A673 (cell line): ENCODE measurements at places on chromosomes 5 and 9.

GRCh38 chr9:20226345-20226744 lies 396.0 kb downstream of the MLLT3 start:
- DNase-seq: no peak

DNA sequence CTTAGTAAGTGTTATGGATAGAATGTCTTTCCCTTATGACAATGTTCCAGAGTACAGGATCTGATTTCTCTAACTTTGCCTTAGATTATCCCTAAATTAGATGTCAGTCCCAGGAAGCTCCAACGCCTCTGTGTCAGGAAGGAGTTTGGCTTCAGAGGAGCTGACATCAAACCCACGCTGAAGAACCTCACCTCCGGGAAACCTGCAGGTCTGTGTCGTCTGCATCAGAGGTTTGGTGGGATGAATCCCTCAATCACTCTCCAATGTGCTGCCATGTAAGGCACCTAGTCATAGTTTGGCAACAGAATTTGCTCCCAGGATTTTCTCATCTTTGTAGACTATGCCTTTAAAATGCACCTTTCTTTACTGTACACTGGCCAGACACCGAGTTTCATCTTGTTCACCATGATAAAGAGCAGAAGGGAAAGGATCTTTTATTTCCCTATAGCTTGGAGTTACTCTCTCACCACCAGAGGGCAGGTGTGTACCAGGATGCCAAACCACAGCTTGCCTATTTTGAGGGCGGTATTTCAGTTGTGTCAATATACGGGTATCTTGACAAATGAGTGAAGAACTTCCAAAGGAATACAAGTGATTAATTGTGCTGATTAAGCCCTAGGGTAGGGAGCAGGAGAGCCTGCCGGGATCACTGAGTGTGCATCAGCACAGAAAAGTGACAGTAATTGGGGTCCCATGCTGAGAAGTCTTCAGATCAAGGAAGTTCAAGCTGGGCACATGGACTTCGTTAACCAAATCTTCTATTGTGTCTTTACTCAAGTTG lies 23.4 kb downstream of the MINAR2 start:
- DNase-seq: peak; percentile 89

- no peak for DNase-seq
Observed at GRCh38 chr5:1836176-1836890, 35.1 kb downstream of the NDUFS6 start.

DNA sequence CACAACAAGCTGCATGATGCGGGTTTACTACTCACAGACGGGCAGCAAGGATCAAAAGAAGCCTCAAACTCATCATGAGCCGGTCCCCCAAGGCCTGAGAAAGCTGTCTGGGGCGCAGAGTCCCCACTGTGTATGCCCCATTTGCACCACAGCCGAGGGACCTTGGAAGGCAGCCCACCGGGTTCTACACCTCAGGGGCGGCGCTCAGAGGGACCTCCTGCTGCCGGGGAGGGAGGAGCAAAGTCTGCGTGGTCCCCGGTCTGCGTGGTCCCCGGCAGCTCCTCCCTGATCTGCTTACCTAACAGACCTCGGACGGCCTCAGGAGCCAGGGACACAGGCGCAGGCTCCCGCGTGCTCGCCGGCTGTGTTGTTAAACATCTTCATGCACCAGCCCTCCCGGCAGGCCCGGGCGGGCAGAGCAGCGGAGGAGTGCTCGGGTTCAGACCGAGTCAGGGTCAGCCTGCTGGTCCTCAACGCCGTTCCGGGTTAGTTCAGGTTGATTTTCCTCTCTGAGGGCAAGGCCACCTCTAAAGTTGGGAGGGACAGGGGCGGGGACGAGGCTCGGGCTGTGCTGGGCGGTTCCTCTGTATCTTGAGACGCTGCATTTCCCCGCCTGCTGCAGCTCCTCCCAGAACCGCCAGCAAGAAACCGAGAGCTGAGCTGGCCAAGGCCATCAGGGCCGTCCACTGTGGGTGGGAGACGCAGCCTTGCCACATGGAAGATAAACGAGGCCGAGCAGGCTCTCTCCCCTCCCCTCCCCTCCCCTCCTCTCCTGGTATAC lies 74.6 kb downstream of the MRPL36 start:
- DNase-seq: no peak

DNA sequence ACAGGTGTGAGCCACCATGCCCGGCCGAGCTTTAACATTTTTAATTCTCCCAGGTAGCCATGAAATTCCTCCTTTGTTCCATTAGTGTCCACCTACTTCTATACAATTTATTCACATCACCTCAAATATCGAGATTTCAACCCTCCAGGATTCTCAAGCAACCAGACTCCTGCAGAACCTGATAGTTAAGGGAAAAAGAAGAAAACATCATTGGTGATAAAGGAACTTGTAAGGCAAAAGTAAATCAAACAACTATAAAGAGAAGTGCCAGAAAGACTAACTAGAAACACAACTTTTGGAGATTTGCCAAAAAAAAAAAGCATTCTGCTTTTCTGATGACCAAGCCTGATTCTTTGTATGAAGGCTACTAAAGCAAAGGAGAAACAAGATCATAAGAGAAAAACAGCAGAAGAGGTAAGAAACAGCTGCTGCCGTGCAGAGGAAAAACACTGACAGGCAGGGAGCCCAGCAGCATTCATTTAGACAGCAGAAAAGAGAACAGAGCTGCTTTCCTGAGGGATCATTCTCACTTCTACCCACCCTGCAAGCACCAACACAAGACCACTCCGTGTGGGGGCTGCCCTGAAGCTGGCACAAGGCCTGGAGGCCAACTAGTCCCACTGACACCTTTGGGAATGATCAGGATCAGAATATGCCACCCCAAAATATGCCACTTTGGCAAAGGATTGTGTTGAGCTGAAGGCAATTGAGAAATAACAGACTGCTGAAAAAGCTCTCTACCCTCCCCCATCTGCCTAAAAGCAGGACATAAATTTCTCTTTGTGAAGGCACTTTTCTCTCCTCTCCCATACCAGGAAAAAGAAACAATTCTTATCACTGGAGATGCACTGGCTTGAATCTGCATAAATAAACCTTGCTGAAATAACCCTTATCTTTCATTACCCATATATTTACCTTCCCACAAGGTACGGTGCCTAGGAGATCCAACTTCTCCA lies 75.1 kb downstream of the ALDH7A1 start:
- DNase-seq: no peak

DNA sequence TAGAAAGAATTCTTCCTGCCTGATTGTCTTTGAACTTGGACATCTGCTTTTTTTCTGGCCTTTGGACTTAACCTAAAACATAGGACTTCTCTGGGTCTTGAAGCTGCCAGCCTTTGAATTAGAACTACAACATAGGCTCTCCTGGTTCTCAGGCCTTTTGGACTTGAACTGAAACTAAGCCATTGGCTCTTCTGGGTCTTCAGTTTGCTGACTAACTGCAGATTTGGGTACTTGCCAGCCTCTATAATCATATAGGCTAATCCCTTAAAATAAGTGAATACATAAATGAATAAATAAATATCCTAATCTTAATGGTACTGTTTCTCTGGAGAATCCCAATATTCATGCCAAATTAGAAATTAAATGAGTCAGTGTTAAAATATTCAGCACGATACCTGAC lies 473.4 kb upstream of the PAPPA start:
- peak; percentile 39 for DNase-seq

GRCh38 chr5:173682313-173682712 lies 65.9 kb upstream of the BOD1 start:
- DNase-seq: no peak

DNA sequence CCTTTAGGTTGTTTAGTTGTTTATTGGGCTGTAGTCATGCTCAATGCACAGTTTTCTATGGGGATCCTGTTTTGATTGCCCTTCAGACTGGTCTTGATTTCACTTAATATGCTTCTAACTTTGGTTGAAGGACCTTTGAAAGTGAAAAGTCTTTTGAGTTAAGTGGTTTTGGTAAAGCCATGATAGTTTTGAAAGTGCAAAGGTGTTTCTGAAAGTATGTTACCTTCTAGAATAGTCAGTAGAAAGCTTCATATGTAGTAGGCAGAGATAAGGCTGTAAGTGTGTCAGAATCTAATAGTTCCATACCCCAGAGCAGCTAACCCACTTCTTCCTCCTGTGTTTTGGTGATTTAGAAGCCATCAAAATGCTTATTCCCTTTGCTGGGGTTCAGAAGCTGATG lies 46.1 kb downstream of the RASGRF2 start:
- DNase-seq: no peak

DNA sequence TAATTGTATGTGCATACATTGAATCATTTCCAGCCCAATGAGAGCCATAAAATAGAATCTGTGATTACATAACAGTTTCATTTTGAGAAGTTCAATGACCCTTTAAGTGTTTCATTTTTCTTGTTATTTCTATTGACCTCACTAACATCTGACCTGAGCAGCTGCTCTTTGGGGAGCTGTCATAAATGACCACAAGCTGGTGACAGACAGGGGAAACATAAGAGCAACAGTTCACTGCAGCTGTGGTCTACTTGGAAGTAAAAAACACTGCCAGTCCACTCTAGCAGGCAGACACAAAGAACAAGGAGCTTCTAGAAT lies 265.4 kb downstream of the DTWD2 start:
- no peak for DNase-seq

GRCh38 chr9:76688471-76689238 lies 75.6 kb upstream of the PCA3 start:
- DNase-seq: no peak

- no peak for DNase-seq
Observed at GRCh38 chr9:68619072-68619471, 78.4 kb upstream of the TMEM252 start.

DNA sequence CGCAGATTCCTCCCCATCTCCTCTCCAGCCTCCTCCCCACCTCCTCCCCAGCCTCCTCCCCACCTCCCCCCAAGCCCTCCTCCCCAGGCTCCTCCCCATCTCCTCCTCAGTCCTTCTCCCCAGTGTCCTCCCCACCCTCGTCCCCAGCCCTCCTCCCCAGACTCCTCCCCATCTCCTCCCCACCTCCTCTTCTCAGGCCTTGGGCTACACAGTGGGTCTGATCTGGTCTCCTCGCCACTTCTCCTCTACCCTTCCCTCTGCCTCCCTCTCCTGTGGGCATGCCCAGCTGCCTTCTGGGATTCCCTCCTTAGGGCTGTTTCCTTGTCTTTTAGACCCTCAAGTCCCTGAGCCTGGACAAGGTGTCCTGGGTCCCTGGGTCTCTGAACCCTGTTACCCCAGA lies 28.3 kb downstream of the CXXC5 start:
- no peak for DNase-seq

DNA sequence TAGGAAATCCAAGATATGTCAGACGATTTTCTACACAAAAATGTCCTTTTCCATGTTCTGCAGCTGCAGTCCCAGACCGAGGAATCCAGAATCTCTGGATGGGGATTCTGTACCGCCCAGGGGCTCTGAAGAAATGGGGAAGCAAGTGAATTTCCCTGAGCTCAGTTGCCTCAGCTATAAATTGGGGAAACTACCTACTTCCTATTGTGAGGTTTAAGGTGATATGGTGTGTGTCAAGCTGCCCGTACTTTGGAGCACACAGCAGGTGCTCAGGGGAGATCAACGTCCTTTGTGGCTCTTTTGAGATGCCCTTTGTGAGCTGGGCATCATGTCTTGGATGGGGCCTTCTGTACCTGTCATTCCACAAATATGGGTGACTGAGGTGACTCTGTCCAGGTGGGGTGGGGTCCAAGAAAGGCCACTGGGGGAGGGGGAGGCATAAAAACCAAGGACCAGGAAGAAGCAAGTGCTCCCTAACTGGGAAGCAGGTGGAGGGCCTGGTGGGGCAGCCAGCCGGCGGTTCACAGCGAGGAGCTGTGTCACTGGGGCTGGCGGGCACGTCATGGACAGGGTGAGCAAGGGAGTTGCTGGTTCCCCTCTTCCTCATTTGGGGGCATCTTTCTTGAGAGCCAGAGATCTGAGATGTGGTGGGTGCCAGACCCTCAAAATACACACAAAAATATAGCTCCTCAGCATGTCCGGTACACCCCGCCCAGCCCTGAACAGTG lies 116.0 kb downstream of the CRB2 start:
- no peak for DNase-seq

DNA sequence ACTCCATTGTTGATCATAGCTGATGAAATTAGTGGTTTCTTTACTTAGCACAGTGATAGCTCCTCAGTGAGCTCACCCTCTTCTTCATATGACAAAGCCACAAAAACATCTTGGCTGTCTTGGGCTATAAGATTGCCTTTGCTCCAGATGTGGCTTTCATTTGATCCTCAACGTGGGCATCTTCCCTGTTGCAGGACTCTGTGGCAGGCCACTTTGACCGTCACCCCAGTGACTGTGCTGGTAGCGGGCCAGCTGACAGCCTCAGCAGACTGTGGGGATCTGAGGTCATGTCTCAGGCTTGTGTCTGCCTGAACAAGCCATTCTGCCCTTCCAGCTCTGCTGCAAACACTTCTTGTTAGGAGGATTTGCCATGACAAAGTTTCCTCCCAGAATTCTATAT lies 422.2 kb downstream of the NR2F1-AS1 start:
- no peak for DNase-seq

- no peak for DNase-seq
Observed at GRCh38 chr5:132199116-132199680, 28.5 kb downstream of the P4HA2 start.

- DNase-seq: no peak
Observed at GRCh38 chr9:23554686-23555085, 271.4 kb downstream of the ELAVL2 start.

DNA sequence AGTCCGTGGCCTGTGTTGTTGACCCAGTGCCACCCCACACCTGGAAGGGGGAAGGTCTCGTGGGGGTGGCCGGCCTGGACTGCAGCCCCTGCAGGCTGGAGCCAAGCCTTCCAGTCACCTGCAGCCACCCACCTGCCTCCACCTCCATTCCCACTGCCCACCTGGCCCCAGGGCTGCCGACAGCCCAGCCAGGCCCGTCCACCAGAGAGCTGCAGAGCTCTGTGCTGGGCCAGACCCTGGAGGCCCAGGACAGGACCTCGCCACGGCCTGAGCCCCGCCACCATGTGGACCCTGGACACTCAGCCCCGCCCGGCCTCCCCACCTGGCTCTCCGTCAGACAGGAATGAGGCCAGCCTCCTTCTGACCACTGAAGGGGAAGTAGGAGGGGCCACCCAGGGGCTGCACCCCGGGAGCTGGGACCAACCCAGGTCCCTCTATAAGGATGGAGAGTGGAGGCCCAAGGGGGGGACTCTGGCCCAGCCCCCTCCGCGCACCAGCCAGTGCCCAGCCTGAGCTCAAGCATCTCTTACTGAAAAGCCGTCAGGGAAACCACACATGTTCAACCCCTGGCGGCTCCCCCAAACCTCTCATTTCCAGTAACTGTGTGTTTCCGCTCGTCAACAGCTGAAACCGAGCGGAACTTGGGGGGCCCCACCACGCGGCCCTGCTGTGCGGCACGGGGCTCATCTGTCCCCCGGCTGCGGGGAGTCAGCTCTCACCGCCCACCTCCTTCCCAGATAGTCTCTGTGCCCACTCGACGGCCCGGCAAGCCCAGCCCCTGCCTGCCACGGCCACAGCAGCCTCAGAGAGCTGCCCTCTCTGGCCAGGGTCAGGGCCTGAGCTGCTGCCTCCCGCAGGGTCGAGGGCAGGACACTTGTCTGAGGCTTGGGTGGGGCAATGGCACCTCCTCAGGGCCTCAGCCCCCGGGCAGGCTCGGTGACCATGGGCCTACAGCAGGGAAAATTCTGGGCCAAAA lies 12.8 kb downstream of the NOTCH1 start:
- DNase-seq: no peak
